Lower lobe of right lung (tissue), 2 donors: ENCODE measurements at places on chromosomes 12 and 14.

DNA sequence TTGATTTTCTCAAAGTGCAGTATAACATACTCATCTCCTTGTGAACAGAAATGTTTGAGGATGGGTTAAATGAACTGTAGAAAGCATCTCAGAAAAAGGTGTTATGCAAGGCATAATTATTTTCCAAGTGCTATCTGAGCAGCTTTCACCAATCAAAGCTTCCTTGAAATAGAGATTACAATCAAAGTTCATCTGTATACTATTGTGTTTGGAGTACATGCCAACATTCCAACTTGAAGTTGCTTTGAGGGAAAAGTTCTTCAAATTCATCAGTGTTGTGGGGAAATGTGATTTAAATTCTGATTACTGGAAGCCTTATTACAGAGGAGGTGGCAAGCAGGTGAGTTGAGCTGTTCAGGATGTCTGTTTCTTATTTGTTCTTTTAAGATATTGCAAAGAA, 68.2 kb downstream of the TMTC2 start:
- DNase-seq, result no peak

- DNase-seq, result no peak
These were observed 108.4 kb downstream of the C12orf42 start for GRCh38 chr12:103387385-103387784.

GRCh38 chr14:51844081-51844881, 16.1 kb upstream of the GNG2 start:
- DNase-seq, result no peak

GRCh38 chr12:46382408-46382963, 9.9 kb upstream of the SLC38A2 start:
- DNase-seq, result no peak

DNA sequence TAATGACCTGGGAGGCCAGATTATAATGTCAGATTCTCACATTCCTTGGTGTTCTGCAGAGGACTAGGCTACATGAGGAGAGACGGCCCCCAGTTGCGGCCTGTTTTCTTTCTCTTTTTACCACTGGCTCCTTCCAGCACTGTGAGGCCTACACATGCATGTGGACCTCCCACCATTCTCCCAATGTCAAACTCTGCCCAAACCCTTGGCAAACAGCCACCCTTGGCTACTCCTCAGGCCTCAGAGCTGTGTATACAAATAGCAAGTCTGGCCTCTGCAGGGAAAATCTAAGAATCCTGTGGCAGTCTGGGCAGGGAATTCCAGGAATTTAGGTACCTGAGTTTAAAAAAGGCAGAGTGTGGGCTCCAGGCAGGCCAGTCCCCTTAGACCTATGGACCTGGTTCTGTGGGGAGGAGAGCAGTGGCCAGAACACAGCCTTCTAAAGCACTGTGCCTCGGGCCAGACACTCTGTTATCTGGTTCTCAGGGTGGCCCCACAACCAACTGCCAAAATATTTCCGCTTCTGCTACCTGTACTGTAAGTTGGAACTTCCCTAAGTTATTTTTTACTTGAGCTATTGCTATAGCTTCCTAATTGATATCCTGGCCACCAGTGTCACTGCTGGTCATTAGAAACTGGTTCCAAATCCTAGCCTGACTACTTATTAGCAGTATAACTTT, 19.9 kb upstream of the NEDD1 start:
- DNase-seq, result no peak

- no peak for DNase-seq
These were observed 283.5 kb downstream of the KSR2 start for GRCh38 chr12:117685110-117685926.

- peak; percentile 66 for DNase-seq
These were observed 32.3 kb downstream of the NRDE2 start for GRCh38 chr14:90299408-90299807.
